Activated CD4-positive, alpha-beta T cell treated with anti-CD3 and anti-CD28 coated beads, Interleukin-2, amount 50 U/mL, for 24 hours (primary cell): ENCODE measurements at places on chromosomes 5 and 9.

DNA sequence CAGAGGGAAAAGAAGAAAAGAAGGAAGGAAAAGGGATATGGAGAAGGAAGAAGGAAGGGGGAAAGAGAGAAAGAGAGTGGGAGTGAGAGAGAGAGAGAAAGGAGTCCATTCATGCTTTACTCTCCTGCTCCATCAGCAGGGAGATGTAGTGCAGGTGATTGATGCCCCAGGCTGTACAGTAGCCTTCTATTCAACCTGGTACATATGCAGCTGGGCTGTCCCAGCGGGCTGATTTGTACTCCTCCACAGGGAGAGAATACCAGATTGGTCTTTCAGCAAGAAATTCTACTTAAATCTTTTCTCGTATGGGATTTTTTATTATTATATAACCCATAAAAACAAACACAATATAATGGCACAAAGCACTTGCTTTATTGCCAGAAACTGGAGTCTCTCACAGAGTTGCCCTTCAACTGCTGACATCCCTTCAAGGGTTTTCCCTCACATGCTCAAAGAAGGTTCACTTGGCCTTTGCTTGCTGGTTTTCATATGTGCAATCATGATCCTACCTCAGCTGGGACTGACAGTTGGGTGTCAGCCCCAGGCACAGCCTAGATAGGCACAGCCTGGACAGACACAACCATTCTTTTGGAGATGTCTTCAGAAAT is 380.1 kb upstream of the RIOK2 start:
- DNase-seq, result no peak

GRCh38 chr9:34636791-34637355 is 714 bp downstream of the SIGMAR1 start:
- no peak for DNase-seq

- DNase-seq, result peak; percentile 55
These were observed 19.6 kb downstream of the ITGA2 start for GRCh38 chr5:53008751-53009150.

DNA sequence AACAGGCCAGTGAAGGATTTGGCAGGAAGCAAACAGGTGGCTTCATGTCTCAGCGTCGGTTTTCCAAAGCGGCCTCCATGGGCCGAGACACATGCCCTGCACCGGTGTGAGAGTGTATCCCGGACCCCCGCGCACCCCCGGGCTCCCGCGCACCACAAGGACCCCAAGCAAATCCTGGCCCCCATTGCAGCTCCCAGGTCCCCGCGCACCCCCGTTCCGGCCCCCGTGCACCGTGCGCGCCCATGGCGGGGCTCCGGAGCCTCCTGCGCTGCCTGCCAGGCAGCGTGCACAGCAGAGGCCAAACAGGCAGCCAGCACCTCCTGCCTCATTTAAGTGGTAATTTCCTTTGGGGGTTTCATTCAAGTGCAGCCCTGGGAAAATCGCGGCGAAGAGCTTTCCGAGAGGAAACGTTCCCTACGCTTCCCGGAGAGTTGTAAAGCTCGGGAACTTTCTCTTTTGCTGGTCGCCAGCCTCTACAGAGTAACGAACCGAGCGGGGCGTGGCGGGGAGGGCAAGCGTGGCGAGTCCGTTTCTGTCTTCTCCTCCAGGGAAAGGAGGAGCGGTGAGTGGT is 145.5 kb upstream of the SLC24A2 start:
- no peak for DNase-seq

GRCh38 chr9:136482793-136483588 is at the start of gene SEC16A:
Gene SEC16A (minus strand): TSS chr9:136483040. CDS start chr9:136477615, 5,425 bp downstream.
- peak; percentile 99 for DNase-seq

GRCh38 chr5:133738271-133738670 is 125.9 kb upstream of the FSTL4 start:
- no peak for DNase-seq

GRCh38 chr5:160251406-160252155 is 22.3 kb downstream of the FABP6 start:
- DNase-seq, result no peak

GRCh38 chr5:175092691-175093090 is 351.3 kb downstream of the DRD1 start:
- no peak for DNase-seq

- no peak for DNase-seq
These were observed 89.5 kb downstream of the LMX1B start for GRCh38 chr9:126703002-126703865.

DNA sequence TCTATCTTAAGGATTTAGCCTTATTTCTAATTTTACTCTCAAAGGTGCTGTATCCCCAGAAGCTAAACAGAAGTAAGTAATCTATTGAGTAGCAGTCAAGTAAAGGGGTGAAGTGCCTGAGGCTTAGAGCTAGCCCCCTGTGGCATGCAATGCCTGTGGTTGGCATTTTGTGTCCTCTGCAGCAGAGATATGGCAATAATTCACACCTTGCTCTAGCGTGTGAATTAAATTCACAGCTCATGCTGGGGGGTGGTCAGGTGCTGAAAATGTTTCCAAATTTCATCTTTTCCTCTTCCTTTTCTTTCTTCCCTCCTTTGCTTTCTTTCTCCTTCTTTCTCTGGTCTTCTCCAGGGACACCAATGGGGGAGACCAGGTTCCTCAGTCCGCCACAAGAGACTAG is 262.1 kb downstream of the GABRB2 start:
- no peak for DNase-seq

- DNase-seq, result no peak
These were observed 3.1 kb upstream of the DMAC1 start for GRCh38 chr9:7802666-7803065.

GRCh38 chr9:37626708-37627292 is 24.0 kb upstream of the FRMPD1 start:
- no peak for DNase-seq

GRCh38 chr5:115766608-115767007 is 49.9 kb downstream of the CDO1 start:
- DNase-seq, result no peak

DNA sequence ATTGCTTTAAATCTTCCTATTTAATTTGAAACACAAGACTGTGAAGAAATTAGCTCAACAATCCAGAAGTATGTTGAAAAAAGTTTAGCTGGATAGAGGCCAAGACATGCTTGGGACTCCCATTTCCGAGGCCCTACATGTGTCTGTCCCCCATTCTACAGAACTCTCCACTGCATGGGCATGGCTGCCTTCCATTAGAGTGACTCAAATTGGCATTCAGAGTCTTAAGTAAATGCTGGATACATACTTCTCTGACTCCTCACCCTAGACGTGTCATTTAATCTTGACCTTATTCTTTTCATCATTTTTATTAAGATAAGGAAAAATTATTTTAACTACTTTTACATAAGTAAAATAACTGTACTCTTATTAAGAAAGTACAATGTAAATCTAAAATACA is 530.4 kb upstream of the CDH9 start:
- no peak for DNase-seq

- DNase-seq, result no peak
These were observed 123.6 kb upstream of the PTCH1 start for GRCh38 chr9:95640336-95640735.

DNA sequence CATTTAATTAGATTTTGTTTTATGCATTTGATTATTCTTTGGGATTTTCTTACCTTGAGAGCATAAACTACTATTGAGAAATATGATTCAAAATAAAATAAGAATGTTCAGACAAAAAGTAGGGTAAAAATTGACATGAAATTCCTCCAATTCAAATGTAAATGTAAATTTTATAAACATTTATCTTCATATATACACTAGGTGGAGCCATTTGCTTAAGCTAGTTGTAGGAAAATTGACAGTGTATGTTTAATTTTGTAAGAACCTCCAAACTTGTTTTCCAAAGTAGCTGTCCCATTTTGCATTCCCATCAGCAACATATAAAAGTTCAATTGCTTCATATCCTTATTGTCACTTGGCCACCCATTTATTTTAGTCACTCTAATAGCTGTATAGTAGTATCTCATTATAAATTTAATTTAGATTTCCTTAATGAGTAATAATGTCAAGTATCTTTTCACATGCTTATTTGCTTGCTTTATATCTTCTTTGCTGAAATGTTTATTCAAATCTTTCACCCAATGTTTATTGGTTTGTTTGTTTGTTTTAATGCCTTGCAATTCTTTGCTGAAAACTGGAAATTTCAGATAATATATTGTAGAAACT is 37.6 kb upstream of the SLCO6A1 start:
- no peak for DNase-seq

GRCh38 chr9:78029551-78030295 is 1.9 kb downstream of the GNAQ start:
- no peak for DNase-seq

GRCh38 chr5:28370896-28371295 is 1332.5 kb upstream of the CDH9 start:
- DNase-seq, result no peak

GRCh38 chr9:105500108-105500766 is 52.4 kb downstream of the FSD1L start:
- DNase-seq, result no peak

DNA sequence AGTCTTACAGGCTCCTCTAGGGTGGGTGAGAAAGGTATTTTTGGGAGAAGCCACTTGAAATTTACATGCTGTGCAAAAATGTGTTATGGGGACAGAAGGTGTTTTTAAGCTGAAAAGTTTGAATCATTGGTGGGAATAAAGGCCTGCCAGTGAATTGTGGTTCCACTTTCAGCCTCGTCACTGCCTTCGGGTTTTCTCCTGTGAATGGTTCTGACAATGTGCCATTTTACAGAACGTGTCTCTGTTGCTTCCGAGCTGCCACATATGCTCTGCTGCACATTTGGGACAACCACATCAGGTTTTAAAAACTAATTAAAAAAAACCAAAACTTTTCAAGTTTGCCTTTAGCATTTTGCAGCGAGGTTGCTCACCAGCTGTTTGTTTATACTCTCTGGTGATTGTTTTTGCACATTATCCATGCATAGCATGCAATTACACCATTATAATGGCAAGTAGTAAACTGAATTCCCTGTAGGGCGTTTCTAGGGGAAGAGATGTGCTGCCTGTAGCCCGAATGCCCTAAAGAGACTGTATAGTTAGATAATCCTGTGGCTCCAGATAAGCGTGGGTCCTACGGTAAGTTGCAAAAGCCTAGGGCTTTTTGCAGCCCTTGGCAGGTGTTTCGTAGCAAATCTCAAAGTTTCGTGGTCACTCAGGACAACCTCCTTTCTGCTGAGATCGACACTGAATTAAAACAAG is 40.1 kb upstream of the SUB1 start:
- no peak for DNase-seq

GRCh38 chr9:95003689-95004410 is 277.4 kb downstream of the AOPEP start:
- no peak for DNase-seq

DNA sequence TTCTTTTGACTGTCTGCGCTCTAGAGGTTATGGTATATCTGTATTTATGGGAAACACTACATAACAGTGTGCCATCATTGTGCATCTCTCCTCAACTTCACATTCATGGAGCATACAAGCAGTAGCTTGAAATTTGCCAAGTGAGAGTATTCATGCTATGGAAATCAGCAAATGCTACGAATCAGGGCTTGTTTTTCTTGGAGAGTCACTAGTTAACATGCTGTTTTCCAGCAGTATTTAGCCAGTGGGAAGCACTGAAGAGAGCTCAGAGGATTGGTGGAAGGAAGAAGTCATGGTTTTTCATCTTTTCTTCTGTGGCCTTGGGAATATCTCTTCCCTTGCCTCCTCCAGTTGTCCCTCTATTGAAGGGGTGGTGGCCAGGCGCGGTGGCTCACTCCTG is 303.0 kb downstream of the PSAT1 start:
- DNase-seq, result no peak

- DNase-seq, result no peak
These were observed 96.4 kb upstream of the IL12B start for GRCh38 chr5:159426694-159427093.

- DNase-seq, result peak; percentile 70
These were observed at the start of gene SHB for GRCh38 chr9:38068701-38069628. Gene SHB (minus strand): TSS chr9:38069227. CDS start chr9:38068645, 582 bp downstream.

- DNase-seq, result no peak
These were observed 27.9 kb upstream of the CTNNA1 start for GRCh38 chr5:138725153-138725817.

DNA sequence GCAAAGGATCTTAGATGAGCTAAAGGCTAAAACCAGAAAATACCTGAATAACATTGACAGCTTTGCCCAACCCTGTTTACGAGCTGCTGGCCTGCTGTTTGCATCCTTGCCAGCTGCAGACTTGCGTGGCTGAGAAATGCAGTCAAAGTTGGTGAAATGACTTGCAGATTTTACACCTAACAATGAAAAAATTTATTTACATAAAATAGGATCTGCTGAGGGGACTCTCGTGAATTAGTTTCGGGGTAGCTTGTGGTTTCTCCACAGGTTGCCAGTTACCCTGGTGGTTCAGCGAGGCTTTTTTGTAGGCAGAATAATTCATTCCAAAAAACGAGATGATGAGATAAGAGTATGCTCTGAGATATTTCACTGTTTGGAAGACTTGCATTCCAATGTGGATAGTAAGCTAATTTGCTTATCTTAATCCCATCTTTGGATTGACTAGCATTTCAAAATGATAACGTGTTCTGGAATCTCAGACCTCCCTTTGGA is 65.7 kb upstream of the FANCC start:
- DNase-seq, result no peak

DNA sequence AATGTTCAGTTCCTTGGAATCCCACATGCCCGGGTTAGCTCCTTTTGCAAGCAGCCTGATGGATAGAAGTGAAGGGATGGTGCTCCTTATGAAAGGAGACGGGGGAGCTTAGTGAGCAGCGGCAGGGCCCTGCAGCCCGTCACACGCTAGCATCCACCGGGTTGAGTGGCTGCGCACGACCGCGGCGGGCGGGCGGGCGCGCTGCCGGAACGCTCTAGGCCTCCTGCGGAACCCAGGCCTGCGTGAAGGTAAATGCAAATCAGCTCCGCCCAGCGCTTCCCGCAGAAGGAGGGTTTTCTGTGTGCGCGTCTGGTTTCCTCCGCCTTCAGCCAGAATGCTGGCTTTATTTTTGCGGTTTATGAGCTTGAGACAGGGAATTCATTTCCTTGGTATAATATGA is 19.8 kb downstream of the IL12B start:
- peak; percentile 11 for DNase-seq

GRCh38 chr5:41157272-41157894 is 55.9 kb downstream of the C6 start:
- no peak for DNase-seq

DNA sequence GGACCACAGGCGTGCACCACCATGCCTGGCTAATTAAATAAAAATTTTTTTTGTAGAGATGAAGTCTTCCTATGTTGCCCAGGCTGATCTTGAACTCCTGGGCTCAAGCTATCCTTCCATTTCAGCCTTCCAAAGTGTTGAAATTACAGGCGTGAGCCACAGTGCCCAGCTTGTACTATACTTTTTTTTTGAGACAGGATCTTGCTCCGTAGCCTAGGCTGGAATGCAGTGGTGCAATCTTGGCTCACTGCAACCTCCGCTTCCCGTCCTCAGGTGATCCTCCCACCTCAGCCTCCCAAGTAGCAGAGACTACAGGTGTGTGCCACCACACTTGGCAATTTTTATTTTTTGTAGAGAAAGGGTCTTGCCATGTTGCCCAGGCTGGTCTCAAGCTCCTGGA is 5.3 kb upstream of the RAD23B start:
- no peak for DNase-seq

- no peak for DNase-seq
These were observed 412.6 kb upstream of the CTNND2 start for GRCh38 chr5:12316812-12317211.

- no peak for DNase-seq
These were observed 43.5 kb upstream of the MPDZ start for GRCh38 chr9:13322828-13323550.
